ENCODE measurements at places on chromosomes 4 and X.

DNA sequence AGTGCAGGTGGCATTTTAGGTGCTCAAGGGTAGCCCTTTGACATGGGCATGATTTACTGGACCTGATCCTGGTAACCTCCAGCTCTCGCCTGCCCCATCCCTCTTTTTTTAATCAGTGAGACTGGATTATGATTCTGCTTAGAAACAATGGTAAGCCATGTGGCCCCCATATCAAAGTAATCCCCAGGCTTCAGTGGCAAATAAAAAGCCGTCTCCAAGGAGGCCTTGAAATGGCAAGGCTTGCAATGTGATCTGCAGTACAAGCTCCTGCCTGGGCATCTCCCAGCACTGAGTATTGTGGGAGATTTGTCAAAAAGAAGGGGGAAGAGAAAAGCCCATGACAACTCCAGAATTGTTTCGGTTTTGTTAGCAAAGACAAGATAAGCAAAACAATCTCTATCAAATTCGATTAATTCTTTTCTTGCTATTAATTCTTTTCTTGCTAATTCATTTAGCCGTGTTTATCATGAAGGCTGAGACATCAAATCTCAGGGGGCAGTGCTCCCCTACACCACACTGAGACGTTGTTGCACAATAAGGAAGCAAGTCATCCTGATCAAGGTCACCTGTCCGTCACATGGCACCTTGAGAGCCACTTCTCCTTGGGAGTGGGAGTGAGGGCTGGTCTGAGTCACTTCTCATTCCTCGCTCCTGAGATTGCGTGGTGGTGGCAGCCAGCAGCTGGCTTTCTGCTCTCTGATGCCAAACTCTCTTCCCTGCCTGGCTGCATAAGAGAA lies 312.7 kb upstream of the GATB start:
- DNase-seq = no peak

DNA sequence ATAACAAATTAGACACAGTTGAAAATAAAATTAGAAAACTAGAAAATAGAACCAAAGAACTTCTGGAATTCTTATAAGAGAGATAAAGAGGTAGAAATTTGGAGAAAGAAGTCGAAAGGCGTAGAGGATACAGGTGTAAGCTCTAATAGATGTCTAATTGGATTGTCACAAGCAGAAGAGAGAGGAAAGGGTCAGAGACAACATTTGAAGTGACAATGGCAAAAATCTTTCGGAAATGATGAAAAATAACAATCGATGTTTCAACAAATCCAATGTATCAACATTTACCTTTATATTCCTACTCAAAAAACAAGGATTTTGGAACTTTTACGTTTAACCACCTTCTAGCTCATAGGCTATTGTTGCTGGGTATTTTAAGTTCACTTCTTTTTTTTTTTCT lies 3.8 kb downstream of the CXCL8 start:
- no peak for DNase-seq

GRCh38 chrX:154436983-154437752 lies at the start of gene GDI1:
GDI1 (plus strand) TSS chrX:154437154; CDS start chrX:154437255, 101 bp downstream.
- peak; percentile 29 for DNase-seq

DNA sequence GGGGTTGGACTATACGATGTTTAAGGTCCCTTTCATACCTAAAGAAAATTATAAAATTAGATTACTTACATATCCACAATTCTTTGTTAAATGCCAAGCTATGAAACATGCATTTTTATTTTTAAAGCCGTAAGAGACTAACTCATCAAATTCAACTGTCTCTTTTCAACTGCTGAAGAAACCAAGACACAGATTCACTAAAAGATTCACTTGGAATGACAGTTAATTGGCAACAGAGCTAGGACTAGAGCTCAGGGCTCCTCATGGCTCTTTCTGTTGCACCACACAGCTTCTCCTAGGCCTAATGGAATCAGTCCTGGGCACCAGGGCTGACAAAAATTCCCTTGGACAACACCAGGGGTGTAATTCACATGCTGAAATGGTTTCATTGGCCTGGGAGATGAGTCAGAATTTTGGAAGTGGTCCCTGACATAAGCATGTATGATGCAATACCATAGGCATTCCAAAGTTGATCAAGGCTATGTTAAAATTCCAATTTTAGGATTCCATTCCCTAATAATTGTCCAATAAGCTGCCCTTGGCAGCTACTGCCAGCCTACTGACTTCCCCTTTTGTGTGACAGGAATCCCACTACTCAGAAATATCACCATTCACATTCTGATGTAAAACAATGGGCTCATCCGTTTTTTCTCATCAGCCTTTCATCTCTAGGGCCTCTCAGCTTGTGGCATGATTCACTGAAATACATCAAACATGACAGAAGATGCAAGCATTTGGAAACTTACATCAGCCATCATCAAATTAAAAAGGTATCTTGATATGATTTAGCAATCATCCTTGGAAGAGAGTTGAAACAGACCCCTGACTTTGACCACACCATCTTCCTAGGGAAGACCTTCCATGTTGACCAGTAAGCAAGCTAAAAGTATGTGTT lies 54.2 kb downstream of the PLAC1 start:
- no peak for DNase-seq

DNA sequence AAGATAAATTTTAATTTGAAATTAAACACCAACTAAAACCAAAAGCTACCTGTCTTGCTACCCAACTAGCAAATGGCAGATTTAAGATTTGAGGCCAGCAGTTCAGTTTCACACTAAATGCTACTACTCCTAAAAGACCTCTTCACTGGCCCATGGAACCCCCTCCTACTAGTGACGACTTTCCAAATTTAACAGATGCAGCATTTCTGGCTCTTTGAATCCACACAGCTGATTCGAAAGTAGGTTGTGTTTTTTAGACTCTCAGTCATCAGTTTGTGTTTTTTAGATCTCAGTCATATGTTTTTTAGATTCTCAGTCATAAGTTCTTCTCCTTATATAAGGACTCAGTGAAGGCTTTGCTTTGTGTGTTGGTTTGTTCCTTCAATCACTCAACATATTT lies 11.1 kb upstream of the CC2D2A start:
- no peak for DNase-seq

DNA sequence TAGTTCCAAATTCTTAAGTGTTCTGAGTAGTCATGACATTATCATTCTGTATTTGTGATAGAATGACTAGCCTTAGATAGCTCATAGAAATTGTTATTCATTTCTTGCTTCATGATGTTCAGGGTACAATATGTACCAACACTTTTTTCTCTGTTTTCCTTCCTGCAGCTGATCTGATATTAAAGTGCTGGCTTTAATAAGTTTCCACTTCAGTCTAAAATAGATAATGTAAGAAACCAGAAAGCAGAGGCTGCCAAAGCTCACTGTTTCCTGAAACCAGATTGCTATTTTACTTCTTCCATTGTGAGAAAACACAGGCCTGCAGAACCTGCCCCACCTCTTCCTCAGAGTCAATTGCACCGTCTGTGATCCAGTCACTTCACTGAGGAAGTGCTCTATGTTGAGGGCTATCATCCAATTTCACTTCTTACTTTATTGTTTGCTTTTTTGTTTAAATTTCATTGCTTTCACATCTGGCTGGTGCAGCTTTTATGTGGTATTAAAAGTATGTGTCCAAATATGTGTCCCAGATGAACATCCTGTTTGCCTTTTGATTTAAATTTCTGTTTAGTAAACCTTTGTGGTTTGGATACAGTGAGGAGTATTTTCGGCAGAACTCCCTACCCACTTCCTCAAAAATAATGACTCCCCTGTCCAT lies 652.1 kb downstream of the ANKRD50 start:
- no peak for DNase-seq

DNA sequence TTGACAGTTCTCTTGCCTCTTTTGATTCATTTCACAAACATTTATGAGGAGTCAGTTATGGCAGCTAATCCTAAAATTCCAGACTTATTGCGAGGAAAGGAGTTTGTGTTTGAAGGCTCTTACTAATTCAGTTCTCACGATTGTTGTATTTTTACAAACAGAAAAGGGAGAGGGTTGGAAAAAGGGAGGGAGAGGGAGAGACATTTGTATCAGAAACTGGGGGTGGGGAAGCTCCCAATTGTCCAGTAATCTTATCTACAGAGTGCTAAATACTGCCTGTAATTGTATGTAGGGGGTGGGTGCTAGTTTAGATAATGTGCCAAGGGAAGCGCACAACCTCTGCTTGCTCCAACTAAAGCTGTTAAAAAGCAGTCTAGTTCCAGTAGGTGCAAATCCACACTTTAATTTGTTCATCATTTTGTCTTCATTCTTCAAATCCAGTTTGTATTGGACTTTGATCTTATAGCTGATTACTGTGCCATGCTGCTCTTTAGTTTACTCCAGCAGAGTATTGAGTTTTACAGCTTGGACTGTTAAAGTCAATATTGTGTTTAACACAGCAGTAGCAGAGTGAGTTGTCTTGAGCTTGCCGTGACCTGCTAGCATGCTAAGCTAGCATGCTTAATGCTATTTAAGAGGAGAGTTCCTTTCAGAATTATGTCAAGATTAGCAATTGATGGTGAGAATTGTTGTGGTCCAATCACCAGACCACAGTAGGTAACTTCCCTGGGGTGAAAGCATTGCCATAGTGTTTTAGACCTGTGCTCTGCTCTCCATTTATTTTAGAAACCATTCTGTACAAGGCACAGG lies 13.9 kb downstream of the FNIP2 start:
- no peak for DNase-seq

GRCh38 chr4:184536065-184536880 lies 61.9 kb upstream of the IRF2 start:
- no peak for DNase-seq

DNA sequence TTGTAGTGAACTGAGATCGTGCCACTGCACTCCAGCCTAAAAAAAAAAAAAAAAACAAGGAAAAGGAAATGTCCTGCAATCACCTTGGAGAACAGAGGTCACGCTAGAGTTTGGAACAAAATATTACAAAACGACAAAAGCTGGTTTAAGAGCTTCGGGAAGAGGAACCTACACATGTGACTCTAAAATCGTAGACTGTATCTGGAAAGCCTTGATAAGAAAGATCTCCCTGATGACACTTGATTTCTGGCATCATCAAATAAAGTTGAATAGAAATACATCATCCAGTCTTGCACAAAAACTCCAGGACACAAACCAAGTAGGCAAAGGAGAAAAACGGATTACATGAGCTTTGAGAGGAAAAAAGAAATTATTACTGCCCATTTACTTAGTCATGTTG lies 31.1 kb upstream of the DOCK11 start:
- DNase-seq = no peak
